ENCODE measurements at places on chromosomes 3 and 15. TPM values are rescaled to one million over a fixed set of nuclear protein-coding genes. Genes with fewer than 3 reads are reported as not detected.

DNA sequence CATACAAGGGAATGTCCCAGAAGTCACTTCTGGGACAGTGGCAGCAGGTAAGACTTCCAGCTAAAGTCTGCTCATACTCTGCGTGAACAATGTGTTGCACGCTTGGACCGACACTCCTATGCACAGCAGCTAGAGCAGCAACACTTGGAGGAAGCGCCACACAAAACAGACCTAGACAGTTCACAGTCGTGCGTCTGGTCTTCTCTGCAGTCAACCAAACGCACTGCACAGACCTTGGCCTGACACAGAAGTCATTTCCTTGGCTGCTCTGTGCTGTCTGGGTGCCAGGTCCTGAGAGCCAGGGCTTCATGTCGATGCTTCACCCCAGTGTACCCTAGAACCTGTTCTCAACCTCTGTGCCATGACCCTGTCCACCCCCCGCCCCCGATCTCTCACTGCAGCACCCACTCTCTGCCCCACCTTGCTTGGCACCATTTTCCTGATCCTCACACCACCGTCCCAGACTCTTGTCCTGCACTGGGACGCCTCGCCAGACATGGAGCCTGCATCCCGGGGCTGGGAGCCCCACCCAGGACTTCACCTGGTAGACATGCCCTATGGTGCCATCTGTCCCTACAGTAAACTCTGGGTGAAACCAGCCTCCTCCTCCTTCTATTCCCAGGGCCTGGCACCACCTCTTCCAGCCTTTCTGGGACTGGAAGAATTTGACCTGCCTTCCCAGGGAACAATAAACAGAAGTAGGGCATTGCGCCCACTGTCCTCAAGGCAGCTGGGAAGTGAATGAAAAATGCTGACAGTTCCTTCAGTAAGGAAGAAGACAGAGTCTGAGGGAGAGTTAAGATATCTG is 3.1 kb downstream of the ATP10A start:
- peaks cover 60% of the 10 kb centered on the region for H3K27me3 ChIP-seq
- H3K4me1 ChIP-seq: no peaks in the 10 kb centered on the region
- H3K27ac ChIP-seq: no peak overlapping the region
- H3K36me3 ChIP-seq: no peaks in the 10 kb centered on the region
- no peak for DNase-seq

GRCh38 chr15:90869601-90870353 is 1.4 kb downstream of the FURIN start:
- H3K36me3 ChIP-seq: no peaks in the 10 kb centered on the region
- H3K4me1 ChIP-seq: peaks cover 37% of the 10 kb centered on the region
- peak overlapping the region; percentile 91 for H3K4me3 ChIP-seq
- no peak for DNase-seq
- H3K27me3 ChIP-seq: no peaks in the 10 kb centered on the region

DNA sequence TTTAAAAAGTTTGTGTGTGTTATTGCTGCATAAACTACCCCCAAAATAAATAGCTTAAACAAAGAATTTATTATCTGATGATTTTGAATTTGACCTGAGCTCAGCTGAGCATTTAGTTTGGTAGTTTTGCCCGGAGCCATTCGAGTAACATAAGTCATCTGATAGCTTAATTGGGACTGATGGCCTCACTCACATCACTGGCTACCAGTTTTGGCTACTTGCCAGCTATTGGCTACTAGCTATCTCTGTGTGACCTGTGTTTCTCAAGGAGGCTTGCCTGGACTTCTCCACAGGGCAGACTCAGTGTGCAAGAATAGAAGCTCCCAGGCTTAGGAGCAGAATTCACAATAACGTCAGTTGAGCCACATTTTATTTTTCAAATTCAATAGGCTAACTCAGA is 9.0 kb downstream of the CNTN3 start:
- H3K27me3 ChIP-seq: peaks cover 14% of the 10 kb centered on the region
- DNase-seq: no peak
- no peak overlapping the region for H3K4me3 ChIP-seq
- H3K27ac ChIP-seq: no peak overlapping the region
- peaks cover 3% of the 10 kb centered on the region for H3K4me1 ChIP-seq

DNA sequence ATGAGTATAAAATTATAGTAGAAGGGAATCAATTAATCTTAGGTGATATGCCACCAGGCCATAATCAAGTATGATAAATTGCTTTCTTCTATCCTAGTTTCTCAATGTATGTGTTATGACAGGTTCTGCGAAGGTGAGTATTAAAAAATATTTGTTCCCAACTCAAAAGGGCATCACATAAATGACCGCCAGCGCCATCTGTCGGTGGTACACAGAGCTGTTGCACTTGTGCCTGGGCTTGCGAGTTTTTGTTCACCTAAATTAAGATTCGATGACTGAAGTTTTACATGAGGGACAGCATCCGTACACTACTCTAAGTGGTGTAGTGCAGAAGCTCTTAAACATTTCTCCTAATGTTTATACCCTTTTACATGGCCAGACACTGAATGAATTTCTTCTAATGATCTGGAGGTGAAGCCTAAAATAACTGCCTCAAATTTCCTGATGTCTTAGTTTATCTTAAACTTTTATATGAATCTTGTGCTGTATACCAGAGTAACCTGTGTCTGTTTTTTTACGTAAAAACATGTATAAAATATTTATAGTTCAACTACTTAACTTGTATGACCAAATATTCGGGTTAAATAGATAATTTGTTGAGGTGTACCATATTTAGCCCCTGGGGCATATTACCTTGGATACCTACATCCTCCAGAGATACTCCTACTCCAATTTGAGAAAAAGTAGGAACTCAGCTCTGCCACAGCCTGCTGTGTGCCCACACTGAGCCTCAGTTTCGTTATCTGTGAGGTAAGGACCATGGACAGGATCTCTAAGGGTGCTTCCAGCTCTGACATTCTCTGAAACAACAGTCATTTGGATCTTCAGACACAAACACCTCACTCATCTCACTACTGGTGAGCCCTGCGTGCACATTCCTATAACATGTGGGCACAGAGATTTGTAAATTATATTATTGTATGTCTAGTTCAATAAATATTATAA is 365.6 kb downstream of the MAGI1 start:
- no peak overlapping the region for H3K4me3 ChIP-seq
- H3K4me1 ChIP-seq: peaks cover 46% of the 10 kb centered on the region
- no peaks in the 10 kb centered on the region for H3K27me3 ChIP-seq
- no peak overlapping the region for H3K27ac ChIP-seq
- no peak for DNase-seq

The CLDN16 gene
- 0.10 TPM for total RNA-seq

- DNase-seq: no peak
- no peak overlapping the region for H3K4me3 ChIP-seq
- no peaks in the 10 kb centered on the region for H3K27me3 ChIP-seq
- peaks cover 1% of the 10 kb centered on the region for H3K4me1 ChIP-seq
- no peak overlapping the region for H3K27ac ChIP-seq
- no peaks in the 10 kb centered on the region for H3K36me3 ChIP-seq
Observed at GRCh38 chr3:140355481-140355880, 322.4 kb upstream of the TRIM42 start.

- H3K27ac ChIP-seq: no peak overlapping the region
- H3K36me3 ChIP-seq: peaks cover 5% of the 10 kb centered on the region
- no peak overlapping the region for H3K4me3 ChIP-seq
- H3K4me1 ChIP-seq: peaks cover 9% of the 10 kb centered on the region
- DNase-seq: no peak
Observed at GRCh38 chr3:112315791-112316190, 17.2 kb upstream of the CD200 start.

The SH2D7 gene
- not detected for total RNA-seq

GRCh38 chr15:39944726-39945125 is 10.8 kb downstream of the EIF2AK4 start:
- no peak for DNase-seq
- peaks cover 41% of the 10 kb centered on the region for H3K36me3 ChIP-seq
- H3K27me3 ChIP-seq: no peaks in the 10 kb centered on the region
- H3K4me1 ChIP-seq: peaks cover 8% of the 10 kb centered on the region

GRCh38 chr15:51883271-51883837 is 53.9 kb downstream of the TMOD3 start:
- no peak for DNase-seq
- no peak overlapping the region for H3K4me3 ChIP-seq
- H3K4me1 ChIP-seq: peaks cover 19% of the 10 kb centered on the region
- no peaks in the 10 kb centered on the region for H3K27me3 ChIP-seq
- peaks cover 18% of the 10 kb centered on the region for H3K36me3 ChIP-seq
- no peak overlapping the region for H3K27ac ChIP-seq

DNA sequence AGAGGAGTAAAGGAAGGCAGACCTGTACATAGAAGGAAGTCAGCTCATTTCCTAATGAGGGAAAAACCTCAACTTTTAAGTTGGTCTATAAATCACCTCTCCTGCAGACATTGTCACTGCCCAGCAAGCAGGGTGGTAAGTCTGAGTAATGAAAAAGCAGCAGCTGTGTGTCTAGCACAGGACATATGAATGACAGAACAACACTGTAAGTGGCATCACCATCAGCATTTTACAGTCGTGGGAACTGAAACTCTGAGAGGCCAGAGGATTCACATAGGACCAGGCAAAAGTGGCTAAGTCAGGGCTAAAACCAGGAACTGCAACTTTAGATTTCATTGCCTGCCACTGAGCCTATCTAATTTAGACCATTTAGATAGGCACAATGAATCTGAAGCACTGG is 235.6 kb downstream of the CLSTN2 start:
- no peak overlapping the region for H3K4me3 ChIP-seq
- H3K36me3 ChIP-seq: no peaks in the 10 kb centered on the region
- no peak for DNase-seq
- peaks cover 4% of the 10 kb centered on the region for H3K27me3 ChIP-seq
- no peaks in the 10 kb centered on the region for H3K4me1 ChIP-seq

The GOLGA8Q gene
- total RNA-seq: not detected

The BLM gene
- 8.5 TPM for total RNA-seq

The CFAP100 gene
- total RNA-seq: 4.3 TPM

The NRROS gene
- total RNA-seq: 0.68 TPM

DNA sequence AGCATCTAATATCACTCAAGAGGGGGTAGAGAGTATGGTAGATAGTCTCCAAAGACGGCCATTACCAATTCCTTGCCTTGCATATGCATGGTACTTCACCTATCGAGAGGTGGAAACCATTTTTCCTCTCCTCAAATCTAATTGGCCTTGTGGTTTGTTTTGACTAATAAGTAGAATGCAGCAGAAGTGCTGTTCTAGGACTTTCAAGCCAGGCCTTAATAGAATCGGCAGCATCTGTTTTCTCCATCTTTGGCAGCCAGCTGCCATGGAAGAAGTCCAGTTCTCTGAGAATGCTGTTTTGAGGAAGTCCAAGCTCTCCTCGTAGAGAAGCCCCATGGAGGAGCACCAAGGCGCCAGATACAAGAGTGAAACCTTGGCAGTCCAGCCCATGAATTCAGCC is 59.1 kb upstream of the RASGRP1 start:
- H3K4me3 ChIP-seq: no peak overlapping the region
- no peak for DNase-seq
- no peak overlapping the region for H3K27ac ChIP-seq
- H3K27me3 ChIP-seq: peaks cover 5% of the 10 kb centered on the region
- peaks cover 18% of the 10 kb centered on the region for H3K4me1 ChIP-seq
- no peaks in the 10 kb centered on the region for H3K36me3 ChIP-seq

The ALPK3 gene
- 9.6 TPM for total RNA-seq

DNA sequence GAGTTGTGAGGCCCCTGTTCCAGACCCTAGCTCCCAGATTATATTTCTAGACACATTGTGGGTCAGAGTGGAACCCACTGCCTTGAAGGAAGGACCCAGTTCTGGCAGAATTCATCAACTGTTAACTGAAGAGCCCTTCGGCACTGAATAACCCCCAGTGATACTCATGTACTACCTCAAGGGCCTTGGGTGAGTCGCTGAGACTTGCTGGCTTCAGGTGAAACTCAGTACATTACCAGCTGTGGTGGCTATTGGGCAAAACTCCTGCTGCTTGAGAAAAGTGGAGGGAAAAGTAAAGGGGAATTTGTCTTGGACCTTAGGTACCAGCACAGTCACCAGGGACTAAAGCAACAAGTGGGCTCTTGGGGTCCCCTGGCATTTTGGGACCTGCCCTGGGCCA is 394.9 kb upstream of the EPHA3 start:
- H3K4me1 ChIP-seq: no peaks in the 10 kb centered on the region
- H3K27ac ChIP-seq: no peak overlapping the region
- H3K36me3 ChIP-seq: no peaks in the 10 kb centered on the region
- DNase-seq: no peak

- no peak overlapping the region for H3K27ac ChIP-seq
- H3K27me3 ChIP-seq: peaks cover 8% of the 10 kb centered on the region
- H3K4me1 ChIP-seq: peaks cover 22% of the 10 kb centered on the region
- DNase-seq: no peak
- H3K36me3 ChIP-seq: no peaks in the 10 kb centered on the region
- no peak overlapping the region for H3K4me3 ChIP-seq
Observed at GRCh38 chr3:14360123-14360881, 42.1 kb upstream of the SLC6A6 start.

GRCh38 chr15:43449981-43450380 is 43.0 kb downstream of the TP53BP1 start:
- no peaks in the 10 kb centered on the region for H3K4me1 ChIP-seq
- H3K27ac ChIP-seq: no peak overlapping the region
- peaks cover 12% of the 10 kb centered on the region for H3K36me3 ChIP-seq
- no peak for DNase-seq
- H3K4me3 ChIP-seq: no peak overlapping the region
- no peaks in the 10 kb centered on the region for H3K27me3 ChIP-seq

The CPEB1 gene
- 1.6 TPM for total RNA-seq

The PPP1R14D gene
- total RNA-seq: 0.70 TPM

GRCh38 chr3:119352034-119352609 is 57.9 kb downstream of the ARHGAP31 start:
- H3K4me1 ChIP-seq: peaks cover 48% of the 10 kb centered on the region
- H3K4me3 ChIP-seq: peak overlapping the region; percentile 28
- H3K36me3 ChIP-seq: no peaks in the 10 kb centered on the region
- no peaks in the 10 kb centered on the region for H3K27me3 ChIP-seq
- DNase-seq: no peak

DNA sequence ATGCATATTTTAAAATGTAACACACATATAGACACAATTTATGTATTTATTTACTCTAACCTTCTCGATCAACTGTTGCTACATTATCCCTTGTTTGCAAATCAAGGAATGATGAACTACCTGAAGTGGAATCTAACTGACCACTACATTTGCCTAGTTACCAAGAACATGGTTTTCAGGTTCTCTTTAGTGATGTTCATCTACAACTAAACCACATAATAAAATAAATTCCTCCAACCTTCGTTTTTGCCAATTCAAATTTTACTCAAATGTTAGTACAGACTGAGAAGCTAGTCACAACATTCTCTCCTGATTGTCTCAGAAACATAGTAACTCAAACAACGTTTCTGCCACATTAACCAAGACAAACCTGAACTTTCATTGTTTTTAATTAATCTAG is 521.9 kb downstream of the FOXP1 start:
- H3K27me3 ChIP-seq: no peaks in the 10 kb centered on the region
- DNase-seq: no peak
- peaks cover 50% of the 10 kb centered on the region for H3K4me1 ChIP-seq
- H3K4me3 ChIP-seq: no peak overlapping the region
- H3K36me3 ChIP-seq: no peaks in the 10 kb centered on the region

DNA sequence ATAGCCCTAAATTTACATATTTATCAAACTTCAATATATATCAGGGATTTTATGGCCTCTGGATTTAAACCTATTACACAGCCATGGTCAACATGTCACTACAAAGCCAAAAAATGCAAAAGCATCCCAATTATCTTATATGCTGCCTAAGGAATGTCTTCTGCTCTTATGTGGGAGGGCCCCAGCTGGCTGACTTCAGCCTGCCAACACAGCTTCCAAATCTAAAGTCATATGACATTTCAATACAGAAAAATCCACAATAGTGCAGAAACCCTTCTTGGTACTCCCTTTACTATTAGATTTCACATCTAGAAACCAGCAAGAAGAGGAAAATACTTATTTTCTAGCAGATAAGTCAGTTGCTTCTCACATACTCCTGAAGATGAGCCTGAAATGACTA is 6.4 kb downstream of the PFN2 start:
- DNase-seq: no peak
- peaks cover 37% of the 10 kb centered on the region for H3K36me3 ChIP-seq
- peak overlapping the region; percentile 64 for H3K4me3 ChIP-seq
- peaks cover 52% of the 10 kb centered on the region for H3K4me1 ChIP-seq
- no peaks in the 10 kb centered on the region for H3K27me3 ChIP-seq
- H3K27ac ChIP-seq: no peak overlapping the region

The CD200R1 gene
- total RNA-seq: 4.5 TPM

The SCAANT1 gene
- total RNA-seq: not detected
